Amniotic epithelial cell (primary cell): ENCODE measurements at places on chromosomes 2 and 18.

DNA sequence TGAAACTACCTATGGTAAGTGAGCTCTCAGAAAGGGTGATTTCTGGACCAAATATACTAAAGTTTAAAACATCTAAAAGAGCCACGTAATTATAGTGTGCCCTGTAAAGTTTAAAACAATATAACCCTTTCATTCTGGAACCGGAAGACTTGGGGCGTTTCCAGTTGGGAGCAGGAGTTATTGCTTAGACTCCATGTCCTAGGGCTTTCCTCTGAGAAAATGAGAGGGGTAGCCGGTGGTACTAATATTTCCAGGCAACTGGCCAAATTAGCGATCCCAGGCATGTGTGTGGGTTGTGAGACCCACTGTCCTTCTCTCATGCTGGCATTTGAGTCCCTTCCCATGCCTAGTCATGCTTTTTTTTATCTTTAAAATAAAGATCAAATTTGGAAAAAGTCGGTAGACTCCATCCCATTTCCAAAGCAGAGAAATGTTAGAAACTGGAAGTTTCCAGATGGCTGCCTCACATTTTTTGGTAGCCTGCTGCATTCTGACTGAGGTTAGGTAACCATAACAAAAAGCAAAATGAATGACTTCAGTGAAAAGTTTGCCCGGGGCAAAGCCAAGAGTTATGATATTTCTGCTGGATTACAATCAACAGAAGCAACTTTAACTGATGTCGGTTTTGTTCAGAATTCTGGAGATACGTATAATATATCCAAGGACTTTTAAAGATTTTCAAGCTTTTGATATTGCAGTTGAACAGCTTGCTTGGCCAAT, 227.4 kb downstream of the SS18 start:
- no peak for DNase-seq

- peak; percentile 82 for DNase-seq
Measured at GRCh38 chr2:108409768-108410167, 32.0 kb downstream of the SULT1C4 start.

DNA sequence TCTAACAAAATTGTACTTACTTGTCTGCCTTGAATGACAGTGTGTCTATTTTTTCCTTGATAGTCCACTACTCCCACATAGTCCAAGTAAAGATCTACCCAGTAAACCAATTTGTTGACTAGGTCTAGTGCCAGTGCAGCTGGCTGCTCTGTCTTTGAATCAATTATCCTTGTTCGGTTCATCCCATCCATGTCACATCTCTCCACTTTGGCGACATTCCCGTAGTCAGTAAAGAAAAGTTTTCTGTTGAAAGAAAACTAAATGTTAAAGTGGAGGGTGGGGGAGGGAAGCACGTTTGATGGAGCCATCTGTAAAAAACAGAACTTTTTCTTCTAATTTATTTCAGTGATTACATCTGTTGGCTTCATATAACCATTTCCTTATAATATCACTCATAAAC, 1068.8 kb downstream of the LRP1B start:
- DNase-seq, result no peak

- peak; percentile 73 for DNase-seq
Measured at GRCh38 chr2:188512456-188512855, 220.8 kb downstream of the GULP1 start.

DNA sequence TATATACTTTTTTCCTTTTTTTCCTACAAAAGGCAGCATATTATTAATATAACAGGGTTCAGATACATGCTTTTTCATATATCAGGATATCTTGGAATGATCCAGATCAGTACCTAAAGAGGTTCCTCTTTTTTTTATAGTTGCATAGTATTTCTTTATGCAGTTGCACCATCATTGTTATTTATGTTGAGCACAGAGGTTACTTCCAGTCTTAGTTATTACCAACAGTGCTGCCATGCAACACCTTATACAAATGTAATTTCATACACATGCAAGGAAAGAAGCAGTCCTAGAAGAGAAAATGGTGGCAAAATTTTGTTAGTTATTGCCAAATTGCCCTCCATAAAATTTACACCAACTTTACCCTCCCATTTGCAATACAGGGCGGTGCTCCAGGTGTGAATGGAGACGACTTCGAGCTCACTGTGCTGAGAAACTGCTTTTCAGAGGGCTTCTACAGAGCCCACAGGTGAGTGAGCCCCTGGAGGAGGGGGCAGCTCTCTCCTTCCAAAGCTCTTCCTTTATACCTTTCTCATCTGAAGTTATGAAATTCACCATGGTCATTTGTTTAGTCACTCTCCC, 30.0 kb upstream of the KCMF1 start:
- no peak for DNase-seq

GRCh38 chr2:127622561-127623387, 23.2 kb upstream of the GPR17 start:
- DNase-seq, result no peak

- DNase-seq, result no peak
Measured at GRCh38 chr2:27081984-27082772, 3.8 kb downstream of the EMILIN1 start.

- no peak for DNase-seq
Measured at GRCh38 chr18:51097021-51097822, 67.2 kb downstream of the SMAD4 start.
